ENCODE measurements at places on chromosomes 5 and 9. TPM values are rescaled to one million over a fixed set of nuclear protein-coding genes. Genes with fewer than 3 reads are reported as not detected.

DNA sequence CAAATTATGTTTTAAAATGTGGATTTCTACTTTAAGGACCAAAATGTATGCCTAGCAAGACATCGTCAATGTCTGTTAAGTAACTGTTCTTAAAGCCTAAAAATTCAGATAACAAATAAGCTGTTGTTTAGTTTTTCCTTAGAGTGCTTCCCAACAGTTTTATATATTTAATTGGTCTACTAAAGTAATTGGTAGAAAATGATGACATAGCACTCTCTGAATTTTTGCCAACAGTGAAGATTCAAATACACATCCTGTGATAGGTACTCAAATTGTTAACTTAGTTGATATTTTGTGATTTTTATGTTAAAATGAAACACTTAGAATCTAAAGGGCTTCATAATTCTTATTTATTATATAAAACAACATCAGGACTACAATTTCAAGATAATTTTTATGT is 107.5 kb downstream of the TMEM232 start:
- DNase-seq: no peak

DNA sequence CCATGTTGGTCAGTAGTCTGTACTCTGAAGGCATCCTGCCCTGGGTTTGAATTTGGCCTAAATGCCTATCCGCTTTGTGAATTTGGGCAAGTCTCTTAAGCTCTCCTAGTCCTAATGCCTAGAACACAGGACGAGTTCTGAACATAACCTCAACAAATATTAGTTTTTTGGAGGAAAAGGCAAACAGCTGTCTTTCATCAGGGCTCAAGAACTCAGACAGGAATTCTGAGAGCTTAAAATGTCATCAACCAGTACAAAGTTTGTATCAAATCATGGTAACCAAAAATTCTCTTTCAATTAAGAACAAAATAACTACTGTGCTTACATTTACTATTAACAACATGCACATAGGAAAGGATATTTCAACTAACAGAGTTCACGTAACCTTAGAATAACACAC is 182.5 kb upstream of the PPP1R2B start:
- no peak for DNase-seq

GRCh38 chr9:133383438-133383837 is 7.3 kb downstream of the STKLD1 start:
- no peak for DNase-seq

DNA sequence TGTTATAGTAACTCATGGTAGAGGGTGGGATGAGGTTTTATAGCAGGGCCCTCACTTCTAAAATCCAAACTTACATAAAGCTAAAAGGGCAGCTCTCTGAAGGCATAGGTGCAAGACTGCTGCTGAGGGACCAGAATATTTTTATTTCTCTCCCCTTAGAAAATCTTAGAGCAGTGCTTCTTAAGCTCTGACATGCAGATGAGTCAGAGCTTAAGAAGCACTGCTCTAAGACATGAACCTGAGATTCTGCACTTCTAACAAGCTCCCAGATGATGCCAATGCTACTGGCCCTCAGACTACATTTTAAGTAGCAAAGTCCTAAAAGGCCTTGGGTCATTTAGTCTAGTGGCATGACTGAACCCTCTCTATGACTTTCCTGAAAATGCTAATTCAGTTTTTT is 97.6 kb upstream of the SPRY4 start:
- DNase-seq: no peak

- no peak for DNase-seq
Measured at GRCh38 chr5:178301641-178302040, 69.0 kb upstream of the PHYKPL start.

- DNase-seq: peak; percentile 58
Measured at GRCh38 chr5:118611332-118611945, 376.9 kb downstream of the DTWD2 start.

DNA sequence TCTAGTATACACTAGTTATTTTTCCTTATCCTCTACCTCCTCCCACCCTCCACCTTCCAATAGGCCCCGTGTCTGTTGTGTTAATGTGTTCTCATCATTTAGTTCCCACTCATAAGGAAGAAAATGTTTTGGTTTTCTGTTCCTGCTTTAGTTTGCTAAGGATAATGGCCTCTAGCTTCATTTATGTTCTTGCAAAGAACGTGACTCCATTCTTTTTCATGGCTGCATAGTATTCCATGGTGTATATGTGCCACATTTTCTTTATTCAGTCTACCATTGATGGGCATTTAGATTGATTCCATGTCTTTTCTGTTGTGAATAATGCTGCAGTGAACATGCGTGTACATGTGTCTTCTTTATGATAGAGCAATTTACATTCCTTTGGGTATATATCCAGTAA is 146.5 kb upstream of the GAS1 start:
- no peak for DNase-seq

- no peak for DNase-seq
Measured at GRCh38 chr5:7878381-7878873, 9.5 kb downstream of the MTRR start.

DNA sequence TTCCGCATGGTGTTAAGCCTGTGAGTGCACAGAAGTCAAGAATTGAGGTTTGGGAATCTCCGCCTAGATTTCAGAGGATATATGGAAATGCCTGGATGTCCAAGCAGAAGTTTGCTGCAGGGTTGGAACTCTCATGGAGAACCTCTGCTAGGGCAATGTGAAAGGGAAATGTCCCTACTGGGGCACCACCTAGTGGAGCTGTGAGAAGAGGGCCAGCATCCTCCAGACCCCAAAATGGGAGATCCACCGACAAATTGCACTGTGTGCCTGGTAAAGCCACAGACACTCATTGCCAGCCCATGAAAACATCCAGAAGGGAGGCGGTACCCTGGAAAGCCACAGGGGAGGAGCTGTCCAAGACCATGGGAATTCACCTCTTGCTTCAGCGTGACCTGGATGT is 3.6 kb upstream of the SAXO1 start:
- DNase-seq: no peak

DNA sequence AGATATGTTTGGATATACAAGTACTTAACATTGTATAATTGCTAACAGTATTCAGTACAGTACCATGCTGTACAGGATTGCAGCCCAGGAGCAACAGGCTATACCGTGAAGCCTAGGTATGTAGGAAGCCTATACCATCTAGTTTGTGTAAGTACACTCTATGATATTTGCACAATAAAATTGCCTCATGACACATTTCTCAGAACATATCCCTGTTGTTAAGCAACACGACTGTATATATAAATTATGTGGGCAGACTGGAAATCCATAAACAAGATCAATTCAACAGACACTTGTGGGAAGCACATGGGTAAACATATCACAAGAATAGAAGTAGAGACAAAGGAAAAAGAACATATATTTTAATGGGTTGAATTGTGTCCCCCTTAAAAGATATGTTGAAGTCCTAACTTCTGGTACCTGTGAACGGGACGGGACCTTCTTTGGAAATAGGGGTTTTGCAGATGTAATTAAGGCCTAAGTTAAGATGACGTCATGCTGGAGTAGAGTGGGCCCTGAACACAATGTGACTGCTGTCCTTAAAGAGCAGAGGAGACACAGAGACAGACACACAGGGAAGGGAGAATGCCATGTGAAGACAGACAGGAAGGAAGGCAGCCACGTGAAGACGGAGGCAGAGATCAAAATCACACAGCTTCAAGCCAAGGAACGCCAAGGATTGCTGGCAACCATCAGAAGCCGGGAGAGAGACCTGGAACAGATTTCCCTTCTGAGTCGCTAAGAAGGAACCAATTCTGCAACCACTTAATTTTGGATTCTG is 76.3 kb downstream of the SCAI start:
- no peak for DNase-seq

GRCh38 chr5:67315082-67315989 is 118.7 kb upstream of the CD180 start:
- no peak for DNase-seq

- DNase-seq: no peak
Measured at GRCh38 chr5:123508441-123508840, 3.5 kb upstream of the CSNK1G3 start.

GRCh38 chr9:36798350-36799065 is 225.8 kb downstream of the MELK start:
- DNase-seq: no peak

DNA sequence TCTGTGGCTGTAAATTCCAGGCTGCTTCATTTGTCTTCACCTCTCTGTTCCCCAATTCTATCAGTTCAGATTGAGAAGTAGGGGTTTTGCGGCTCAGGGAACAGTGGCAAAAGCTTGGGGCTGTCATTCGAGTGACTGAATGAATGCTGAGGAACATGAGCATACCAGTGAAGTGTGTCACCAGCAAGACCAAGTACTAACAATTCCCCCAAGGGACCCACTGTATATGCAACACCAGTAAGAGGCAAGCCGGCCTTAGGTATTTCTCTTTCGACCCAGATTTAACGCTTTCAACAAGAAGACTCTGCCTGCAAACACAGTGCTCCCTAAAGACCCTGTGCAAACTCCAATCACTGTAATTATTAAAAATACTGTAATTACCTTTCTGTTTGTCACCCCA is 25.8 kb downstream of the KLHL3 start:
- DNase-seq: no peak

GRCh38 chr9:127897193-127897692 is 2.2 kb downstream of the ST6GALNAC6 start:
- peak; percentile 95 for DNase-seq

DNA sequence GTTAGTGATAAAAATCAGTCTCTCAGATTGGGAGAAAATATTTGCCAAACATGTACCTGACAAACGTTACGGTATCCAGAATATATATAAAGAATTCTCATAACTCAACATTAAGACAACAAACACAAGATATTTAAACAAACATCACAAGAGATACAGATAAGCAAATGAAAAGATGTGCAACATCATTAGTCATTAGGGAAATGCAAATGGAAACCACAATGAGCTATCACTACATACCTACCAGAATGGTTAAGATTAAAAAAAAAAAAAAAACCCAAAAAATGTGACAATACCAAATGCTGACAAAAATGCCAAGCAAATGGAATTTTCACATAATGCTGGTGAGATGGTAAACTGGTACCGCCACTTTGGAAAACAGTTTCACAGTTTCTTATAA is 15.4 kb downstream of the CERT1 start:
- DNase-seq: no peak

- peak; percentile 37 for DNase-seq
Measured at GRCh38 chr5:132257131-132258101, at the start of gene PDLIM4. TSS of gene PDLIM4 (plus strand) at chr5:132257696. CDS start at chr5:132257735, 39 bp downstream.

DNA sequence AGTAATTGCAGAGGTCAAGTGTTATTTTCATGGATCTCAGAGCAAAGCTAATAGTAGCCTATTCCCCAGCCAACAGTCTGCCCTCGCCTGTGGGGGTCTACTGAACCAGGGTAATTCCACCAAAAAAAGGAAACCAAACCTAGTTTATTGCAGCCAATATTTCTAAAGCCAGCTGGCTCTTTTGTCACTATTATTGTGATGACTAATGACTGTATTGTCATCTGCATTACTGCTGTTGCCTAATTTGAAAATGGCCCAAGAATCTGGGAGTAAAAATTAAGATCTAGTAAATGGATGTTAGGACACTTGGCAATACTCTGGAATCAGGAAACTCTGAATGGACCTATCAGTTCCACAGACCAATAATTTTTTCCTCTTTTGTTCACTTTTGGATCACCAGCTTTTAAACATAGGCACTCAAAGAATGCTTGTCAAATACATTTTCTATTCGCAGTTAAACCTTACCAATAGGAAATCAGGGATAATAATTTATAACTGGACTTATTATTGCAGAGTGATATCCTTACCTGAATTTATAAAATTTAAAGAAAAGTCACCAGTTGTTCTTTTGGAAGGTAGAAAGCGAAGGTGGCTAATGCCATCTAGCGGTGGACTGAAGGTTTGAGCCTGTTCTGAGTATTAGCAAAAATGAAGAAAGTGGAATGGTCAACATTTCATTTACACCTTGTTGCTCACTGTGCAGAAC is 69.2 kb downstream of the SYK start:
- DNase-seq: peak; percentile 48

GRCh38 chr9:30713243-30713642 is 1671.2 kb upstream of the ACO1 start:
- DNase-seq: no peak

- peak; percentile 74 for DNase-seq
Measured at GRCh38 chr9:124941679-124942561, 1.0 kb upstream of the GOLGA1 start.

DNA sequence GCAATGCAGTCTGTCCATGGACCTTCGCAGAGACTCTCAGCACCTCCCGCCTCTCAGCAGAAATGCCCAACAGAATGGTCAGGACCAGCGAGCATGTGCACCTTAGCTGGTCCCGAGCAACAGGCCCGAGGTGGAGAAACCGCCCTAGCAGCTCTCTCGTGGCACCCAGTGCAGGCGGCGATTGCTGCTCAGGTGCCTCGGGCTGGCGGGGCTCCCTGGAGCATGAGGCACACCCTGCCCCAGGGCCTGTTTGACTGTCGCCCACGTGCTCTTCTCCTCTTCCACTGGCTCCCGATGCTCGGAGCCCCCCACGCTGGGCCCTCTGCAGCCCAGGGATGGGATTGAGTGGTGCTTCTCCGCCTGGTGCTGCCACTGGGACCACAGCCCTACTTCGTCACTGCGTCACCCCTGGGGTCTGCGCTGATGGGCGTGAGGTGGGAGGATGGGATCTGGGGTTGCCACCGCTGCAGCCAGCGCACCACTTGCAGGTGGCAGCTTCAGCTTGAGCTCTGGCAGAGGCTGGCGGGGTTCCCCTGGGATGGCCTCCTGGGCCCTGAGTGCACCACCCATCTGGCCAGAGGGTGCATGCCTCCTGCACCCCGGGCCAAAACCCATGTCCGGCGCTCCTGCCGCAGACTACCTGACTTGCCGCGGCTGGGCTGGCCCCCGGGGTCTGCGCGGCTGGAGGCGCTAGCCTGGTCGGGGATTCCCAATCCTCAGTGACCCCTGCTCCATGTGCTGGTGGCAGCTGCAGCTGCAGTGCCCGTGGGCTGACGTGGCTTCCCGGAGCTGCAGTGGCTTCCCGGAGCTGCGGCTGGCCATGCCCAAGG is 244.2 kb downstream of the FOXD4L6 start:
- no peak for DNase-seq

DNA sequence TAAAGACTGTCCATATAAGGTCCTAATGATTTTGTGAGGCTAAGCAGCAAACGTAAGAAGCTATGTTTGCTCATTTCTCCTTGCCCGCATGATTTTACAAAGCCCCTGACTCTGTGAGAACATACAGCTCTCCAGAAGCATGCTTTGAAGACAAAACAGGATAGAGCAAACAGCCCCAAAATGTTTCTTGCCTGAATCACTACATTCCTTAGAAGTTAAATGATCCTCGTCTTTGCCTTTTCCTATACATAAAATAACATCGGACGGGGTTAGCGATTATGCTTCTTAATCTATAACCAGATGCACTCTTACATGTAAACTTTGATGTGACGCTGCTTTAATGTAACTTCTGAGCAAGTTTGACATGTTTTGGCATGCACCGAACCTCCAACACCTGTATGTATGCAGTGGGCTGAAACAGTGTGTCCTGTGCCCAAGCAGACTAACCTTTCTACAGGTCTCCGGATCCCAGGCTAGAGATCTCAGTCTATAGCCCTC is 353.7 kb downstream of the CETN3 start:
- DNase-seq: no peak

- DNase-seq: peak; percentile 90
Measured at GRCh38 chr9:82961504-82962125, 101.3 kb downstream of the RASEF start.

GRCh38 chr9:111728617-111729366 is 65.9 kb downstream of the SHOC1 start:
- DNase-seq: no peak

Gene ERCC6L2
- 83.9 TPM for total RNA-seq

Gene CCL27
- not detected for total RNA-seq

Gene FOXD4L4
- total RNA-seq: not detected

Gene SLC4A9
- 1.2 TPM for total RNA-seq

Gene TMEM215
- total RNA-seq: 3.1 TPM

Gene RGP1
- 21.1 TPM for total RNA-seq

Gene SPOCK1
- 63.8 TPM for total RNA-seq

Gene HSDL2
- 23.0 TPM for total RNA-seq

Gene DMRTA1
- 0.43 TPM for total RNA-seq

Gene TMEM174
- total RNA-seq: not detected

Gene NMUR2
- total RNA-seq: 5.0 TPM

All from testis (tissue), 5 donors.